ENCODE measurements at places on chromosomes 16 and 17. TPM values are rescaled to one million over a fixed set of nuclear protein-coding genes. Genes with fewer than 3 reads are reported as not detected.
A peak's percentile ranks its signal among the peaks of the same experiment; 100 is the strongest.

BAHCC1 gene
- 24.9 TPM for total RNA-seq

TMEM100 gene
- total RNA-seq, result 92.1 TPM

TBC1D24 gene
- 29.2 TPM for total RNA-seq

PPL gene
- total RNA-seq, result 89.0 TPM

HID1 gene
- 42.1 TPM for total RNA-seq

CLTC gene
- total RNA-seq, result 232 TPM

GRCh38 chr17:40108970-40109824 is 8.8 kb upstream of the NR1D1 start:
- no peak overlapping the region for H3K4me3 ChIP-seq
- DNase-seq, result no peak
- peaks cover 23% of the 10 kb centered on the region for H3K4me1 ChIP-seq
- no peaks in the 10 kb centered on the region for H3K27me3 ChIP-seq
- H3K27ac ChIP-seq, result peak overlapping the region; percentile 86

DNA sequence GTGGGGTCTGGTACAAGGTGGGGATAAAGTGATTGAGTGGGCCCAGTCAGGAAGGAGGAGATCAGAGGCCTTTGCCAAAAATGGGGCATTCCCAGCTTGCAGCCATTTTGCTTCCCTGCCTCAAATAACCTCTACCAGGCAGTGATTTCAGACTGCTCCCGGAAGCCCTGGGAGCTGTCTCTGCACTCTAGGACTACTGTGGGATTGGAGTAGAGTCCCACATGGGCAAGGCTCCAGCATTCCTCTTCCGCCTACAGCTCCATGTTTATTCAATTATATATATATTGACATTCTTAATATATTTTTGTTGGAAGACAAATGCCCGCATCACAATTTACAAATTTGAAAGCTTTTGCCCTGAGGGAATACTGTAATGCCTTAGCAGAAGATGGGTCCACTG is 13.5 kb downstream of the SUPT6H start:
- no peaks in the 10 kb centered on the region for H3K4me1 ChIP-seq
- no peak for DNase-seq
- no peak overlapping the region for H3K4me3 ChIP-seq
- H3K36me3 ChIP-seq, result peaks cover 58% of the 10 kb centered on the region
- H3K27ac ChIP-seq, result no peak overlapping the region

DNA sequence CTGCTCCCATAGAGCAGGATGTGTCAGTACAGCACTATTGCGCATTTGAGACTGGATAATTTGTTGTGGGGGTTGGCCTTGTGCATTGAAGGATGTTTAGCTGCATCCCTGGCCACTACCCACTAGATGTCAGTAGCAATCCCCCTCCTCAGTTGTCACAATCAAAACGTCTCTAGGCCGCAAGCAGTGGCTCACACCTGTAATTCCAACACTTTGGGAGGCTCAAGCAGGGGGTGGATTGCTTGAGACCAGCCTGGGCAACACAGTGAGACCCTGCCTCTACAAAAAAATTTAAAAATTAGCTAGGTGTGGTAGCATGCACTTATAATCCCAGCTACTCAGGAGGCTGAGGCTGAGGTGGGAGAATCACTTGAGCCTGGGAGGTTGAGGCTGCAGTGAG is 48.4 kb downstream of the CENPV start:
- H3K27me3 ChIP-seq, result no peaks in the 10 kb centered on the region
- peaks cover 32% of the 10 kb centered on the region for H3K4me1 ChIP-seq
- DNase-seq, result peak; percentile 58
- H3K27ac ChIP-seq, result no peak overlapping the region
- H3K36me3 ChIP-seq, result peaks cover 10% of the 10 kb centered on the region

- H3K36me3 ChIP-seq, result no peaks in the 10 kb centered on the region
- H3K4me1 ChIP-seq, result no peaks in the 10 kb centered on the region
- H3K4me3 ChIP-seq, result no peak overlapping the region
- DNase-seq, result no peak
- H3K27ac ChIP-seq, result peak overlapping the region; percentile 42
- no peaks in the 10 kb centered on the region for H3K27me3 ChIP-seq
Measured at GRCh38 chr16:66277311-66278070, 89.0 kb upstream of the CDH5 start.
